AG10803 (cell line): ENCODE measurements at places on chromosomes 2 and 18.

DNA sequence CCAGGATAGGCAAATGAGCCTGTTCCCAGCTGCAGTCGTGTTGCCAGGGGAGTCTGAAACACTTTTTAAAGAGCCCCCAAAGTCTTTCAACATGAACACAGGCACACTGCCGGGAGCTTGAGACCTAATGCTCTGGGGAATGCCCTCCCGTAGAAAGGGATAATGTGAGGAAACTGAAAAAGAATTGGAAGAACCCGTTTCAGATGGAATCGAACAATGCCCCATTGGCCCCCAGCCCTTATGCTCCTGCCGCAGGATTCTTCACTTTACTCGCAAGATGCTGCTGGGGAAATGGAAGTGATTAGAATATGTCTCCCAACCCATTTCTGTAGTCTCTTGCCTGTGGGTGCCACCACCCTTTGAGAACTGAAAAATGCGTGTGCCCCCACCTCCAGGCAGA lies 136.3 kb upstream of the GATA6 start:
- DNase-seq, result no peak

GRCh38 chr18:26502823-26503222 lies 45.5 kb downstream of the KCTD1 start:
- DNase-seq, result no peak

GRCh38 chr2:189225032-189225431 lies 45.5 kb upstream of the COL5A2 start:
- DNase-seq, result no peak

DNA sequence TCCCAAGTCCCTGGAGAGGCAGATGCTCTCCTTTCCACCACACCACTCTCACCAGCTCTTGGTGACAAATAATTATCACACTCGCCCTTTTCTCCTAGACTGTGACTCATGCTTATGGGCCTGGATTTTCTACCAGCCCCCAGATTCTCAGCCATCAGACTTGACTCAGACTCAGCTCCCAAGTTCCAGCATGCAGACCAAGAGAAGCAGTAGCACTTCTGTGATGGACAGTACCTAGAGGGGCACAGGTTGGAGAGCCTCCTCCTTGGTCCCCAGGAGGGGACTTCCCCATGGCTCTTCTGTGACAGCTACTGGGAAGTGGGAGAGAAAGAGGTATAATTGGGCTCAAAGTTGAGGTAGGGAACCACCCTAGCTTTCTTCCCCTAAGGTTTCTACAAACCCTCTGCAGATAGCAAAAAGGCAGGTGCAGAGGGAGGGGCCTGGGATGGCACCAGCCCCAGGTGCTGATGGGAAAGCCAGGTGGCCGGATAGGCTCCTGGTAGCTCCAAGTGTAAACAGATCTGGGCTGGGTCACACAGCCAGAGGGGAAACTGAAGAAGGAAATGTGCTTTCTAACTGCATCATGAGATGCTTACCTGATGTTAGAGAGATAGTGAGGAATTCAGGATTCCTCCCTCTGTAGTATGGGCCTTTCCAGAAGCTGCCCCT lies 4.1 kb downstream of the TCF23 start:
- DNase-seq, result no peak

DNA sequence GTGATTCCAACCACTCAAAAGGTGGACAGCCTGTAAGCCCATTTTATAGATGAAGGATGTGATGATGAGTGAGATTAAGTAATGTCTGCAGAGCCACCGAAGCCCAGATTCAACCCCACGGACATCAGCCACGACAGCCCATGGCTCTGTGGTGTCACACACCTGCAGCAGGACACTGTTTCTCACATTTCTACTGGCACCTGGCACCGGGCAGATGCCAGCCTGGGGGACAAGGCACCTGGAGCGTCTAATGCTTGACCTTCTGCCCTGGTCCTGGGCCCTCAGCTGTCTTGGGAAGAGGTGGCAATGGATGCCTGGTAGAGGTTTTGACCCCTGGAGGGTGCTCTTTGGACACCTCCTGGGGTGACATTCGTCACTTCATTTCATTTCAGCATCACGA lies 176.3 kb downstream of the ANAPC1 start:
- no peak for DNase-seq

- no peak for DNase-seq
Measured at GRCh38 chr2:113009622-113010021, 4.4 kb downstream of the IL36A start.

DNA sequence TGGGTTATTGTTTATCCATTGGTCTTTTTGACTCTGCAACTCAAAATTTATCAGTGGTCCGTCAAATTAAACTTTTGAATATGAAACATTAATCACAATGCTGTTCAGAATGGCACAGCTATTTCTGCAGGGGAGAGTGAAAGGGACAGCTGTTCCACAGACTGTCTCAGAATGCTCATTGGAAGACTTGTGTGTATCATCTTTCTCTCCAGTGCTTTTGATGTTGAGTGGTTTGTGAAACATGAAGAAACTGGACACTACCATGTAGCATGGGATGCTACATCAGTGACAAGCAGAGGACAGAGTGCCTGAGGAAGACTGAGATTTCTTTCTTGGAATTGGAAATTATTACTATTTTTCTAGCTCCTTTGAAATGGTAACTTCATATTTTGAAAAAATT lies 115.7 kb downstream of the PLCL1 start:
- no peak for DNase-seq

DNA sequence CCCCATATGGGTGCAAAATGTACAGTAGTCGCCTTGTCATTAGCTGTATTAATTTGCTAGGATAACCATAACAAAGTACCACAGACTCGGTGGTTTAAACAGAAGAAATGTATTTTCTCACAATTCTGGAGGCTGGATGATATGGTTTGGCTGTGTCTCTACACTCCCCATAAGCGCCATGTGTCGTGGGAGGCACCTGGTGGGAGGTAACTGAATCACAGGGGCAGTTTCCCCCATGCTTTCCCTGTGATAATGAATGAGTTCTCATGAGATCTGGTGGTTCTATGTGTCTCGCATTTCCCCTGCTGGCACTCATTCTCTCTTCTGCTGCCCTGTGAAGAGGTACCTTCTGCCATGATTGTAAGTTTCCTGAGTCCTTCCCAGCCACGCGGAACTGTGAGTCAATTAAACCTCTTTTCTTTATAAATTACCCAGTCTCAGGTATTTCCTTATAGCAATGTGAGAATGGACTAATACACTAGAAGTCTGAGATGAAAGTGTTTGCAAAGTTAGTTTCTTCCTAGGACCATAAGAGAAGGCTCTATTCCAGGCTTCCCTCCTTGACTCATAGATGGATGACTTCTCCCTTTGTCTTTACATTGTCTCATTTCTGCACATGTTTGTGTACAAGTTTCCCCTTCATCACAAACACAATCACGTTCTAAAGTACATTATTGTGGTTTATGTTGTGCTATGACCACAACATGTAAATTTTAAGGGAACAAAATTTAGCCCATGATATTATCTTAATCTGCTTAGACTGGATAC lies 1442.6 kb downstream of the SUCLG1 start:
- DNase-seq, result no peak

DNA sequence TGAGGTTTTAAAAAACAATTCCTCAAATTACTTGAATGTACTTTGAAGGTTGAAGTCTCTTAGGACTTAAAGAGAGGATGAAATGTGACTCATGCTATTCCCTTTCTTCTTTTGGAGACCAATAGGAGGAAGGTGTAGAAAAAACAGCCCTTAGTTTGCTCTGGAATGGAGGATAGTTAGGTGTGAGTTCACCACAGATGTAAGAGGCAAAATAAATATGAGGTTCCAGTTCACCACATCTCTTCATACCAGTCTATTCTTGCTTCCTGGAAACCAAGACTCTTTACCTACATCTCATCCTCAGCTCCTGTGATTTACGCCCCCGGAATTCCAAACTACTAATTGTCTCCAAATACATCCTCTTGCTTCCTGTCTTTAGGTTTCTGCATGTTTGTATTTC lies 77.5 kb upstream of the TTC21B start:
- DNase-seq, result no peak

- DNase-seq, result peak; percentile 26
Measured at GRCh38 chr2:23367760-23368159, 17.2 kb upstream of the KLHL29 start.

DNA sequence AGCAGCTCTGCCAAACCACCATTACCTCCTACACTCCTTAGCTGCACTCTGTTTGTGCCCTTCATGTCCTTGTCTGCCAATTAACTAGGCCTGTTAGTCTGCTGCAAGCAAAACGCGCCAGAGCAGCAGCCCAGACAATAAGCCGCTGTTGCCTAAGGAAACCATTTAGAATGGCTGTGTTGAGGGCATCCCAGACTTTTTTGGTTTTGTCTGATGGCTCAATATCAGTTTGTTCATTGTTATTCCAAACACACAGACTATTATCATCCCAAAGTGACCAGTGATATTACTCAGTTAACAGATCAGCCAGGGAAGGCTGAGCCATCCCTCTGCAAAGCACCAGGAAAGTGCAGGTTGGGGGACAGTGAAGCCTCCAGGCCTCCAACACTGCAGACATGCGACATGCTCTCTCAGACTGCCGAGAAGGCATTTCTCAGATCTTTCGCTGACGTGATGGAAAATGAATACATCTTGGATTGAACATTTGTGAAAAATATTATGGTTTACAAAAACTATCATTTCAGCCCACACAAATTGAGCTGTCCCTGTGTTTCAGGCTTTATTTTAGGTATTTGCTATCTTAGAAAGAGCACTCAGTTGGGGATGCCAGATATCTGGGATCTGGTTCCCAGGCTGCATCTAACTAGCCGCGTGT lies 182.0 kb upstream of the HNRNPA3 start:
- DNase-seq, result no peak

DNA sequence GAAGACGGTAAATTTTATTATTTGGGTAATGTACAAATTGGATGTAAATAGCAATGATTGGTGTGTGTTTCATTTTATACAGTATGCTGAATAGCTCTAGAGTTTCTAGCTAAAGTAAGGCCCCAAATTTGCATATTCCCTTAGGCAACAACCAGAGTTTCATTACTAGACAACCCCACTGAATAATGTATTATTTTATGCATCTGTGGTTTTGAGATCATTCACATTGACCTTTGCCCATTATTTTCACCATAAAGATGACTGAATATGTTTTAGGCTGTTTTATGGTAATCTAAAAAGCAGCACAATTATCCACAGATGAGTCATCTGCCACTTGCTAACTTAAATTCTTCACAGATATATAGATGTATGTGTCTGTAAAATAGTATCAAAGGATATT lies 44.5 kb upstream of the C2orf74 start:
- peak; percentile 20 for DNase-seq

DNA sequence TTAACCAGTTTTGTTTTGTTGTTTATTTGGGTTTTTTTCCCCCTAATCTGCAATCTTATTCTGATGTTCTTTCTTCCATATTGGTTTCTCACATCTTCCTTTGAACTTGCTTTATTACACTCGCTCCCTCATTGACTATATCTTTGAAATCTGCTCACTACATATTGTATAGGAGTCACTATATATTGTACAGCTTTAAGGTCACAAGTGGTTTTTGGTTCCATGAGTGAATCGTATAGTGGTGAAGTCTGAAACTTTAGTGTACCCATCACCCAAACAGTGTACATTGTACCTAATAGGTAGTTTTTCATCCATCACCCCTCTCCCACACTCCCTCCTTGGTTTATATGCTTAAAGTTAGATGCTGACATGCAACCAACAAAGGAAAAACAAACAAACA lies 11.3 kb upstream of the BZW1 start:
- DNase-seq, result no peak

DNA sequence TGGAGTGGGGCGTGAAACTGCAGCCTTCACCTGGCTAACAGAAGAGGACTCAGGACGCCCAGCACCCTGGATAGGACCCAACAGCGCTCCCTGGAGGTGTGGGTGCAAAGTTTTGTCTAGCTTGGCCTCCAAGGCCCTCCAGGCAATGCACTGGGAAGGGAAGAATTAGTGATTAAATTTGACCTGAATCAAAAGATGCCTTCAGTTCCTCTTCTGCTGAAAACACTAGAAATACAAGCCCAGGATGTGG lies 779 bp upstream of the TRIB2 start:
- peak; percentile 65 for DNase-seq

GRCh38 chr2:201860636-201861066 lies 54.3 kb downstream of the CDK15 start:
- DNase-seq, result peak; percentile 86

DNA sequence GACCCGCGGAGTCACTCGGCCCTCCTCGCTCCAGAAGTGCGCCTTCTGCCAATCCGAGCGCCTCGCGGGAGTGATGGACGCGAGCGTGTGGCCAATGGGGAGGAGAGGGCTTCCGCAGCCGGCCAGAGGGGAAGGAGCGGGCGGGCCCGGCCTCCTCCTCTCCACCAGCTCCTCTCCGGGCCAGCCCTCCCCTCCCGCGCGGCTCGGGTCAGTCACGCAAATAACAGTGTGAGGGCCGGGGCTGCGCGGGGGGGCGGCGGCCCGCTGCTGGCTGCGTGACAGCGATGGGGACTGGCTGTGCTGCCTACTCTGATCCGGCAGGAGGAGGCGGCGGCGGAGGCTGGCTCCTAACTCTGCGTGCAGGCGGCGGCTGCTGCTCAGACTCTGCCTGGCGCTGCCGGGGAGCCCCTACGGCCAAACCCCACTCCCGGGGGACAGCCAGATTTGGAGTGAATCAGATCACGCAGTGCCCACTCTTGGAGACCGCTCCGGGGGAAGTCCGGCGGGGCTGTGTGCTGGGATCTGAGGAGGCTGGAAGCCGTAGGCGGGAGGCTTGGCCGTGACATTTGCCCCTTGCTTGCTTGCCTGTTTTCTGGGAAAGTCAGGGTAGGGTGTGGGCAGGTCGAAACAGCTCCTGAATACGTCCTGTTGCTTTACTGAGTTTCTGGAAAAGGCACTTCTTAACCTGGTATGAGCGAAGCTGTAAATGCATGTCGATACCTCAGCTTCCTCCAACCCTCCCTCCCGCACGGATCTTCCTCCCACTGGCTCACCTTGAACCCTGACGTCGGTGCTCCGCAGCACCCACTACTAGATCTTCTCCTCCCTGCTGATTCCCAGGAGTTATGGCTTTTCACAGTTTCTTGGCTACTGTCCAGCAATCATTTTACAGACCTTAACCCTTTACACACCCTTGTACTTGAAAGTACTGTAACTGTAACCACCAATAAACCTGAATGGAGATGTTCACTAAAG lies 97.9 kb upstream of the SERTAD2 start:
- no peak for DNase-seq

DNA sequence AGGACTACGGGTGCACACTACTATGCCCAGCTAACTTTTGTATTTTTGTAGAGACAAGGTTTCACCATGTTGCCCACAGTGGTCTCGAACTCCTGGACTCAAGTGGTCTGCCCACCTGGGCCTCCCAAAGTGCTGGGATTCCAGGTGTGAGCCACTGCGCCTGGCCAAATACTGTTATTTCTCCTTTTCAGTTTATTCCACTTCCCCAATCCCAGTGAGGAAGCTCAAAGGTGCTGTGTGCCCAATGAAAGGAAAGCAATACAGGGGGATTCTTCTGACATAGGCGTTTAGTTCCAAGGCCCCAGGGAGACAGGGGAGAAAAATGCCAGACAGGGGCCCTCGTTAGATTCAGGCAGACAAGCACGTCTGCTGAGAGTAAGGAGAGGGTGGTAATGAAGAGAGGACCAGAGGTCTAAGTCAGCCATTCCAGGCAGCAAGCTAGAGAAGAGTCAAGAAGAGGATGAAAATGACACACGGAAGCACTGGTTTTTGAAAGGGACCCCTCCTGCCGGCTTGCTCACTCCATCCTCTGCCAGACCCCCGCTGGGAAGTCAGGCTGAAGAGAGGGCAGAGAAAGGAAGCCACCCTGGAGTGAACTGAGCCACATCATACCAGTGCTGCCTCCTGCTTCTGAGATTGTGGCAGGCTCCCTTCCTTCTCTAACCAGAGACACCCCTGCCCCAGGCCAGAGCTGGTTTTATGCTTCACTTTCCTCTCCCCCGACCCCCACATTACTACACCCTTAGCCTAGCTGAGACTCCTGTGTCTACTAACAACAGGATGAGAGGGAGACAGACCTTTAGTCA lies 6.7 kb downstream of the INO80C start:
- no peak for DNase-seq

GRCh38 chr2:201622306-201622970 lies 20.9 kb downstream of the TMEM237 start:
- DNase-seq, result no peak
